ENCODE measurements at places on chromosomes 4 and X.

DNA sequence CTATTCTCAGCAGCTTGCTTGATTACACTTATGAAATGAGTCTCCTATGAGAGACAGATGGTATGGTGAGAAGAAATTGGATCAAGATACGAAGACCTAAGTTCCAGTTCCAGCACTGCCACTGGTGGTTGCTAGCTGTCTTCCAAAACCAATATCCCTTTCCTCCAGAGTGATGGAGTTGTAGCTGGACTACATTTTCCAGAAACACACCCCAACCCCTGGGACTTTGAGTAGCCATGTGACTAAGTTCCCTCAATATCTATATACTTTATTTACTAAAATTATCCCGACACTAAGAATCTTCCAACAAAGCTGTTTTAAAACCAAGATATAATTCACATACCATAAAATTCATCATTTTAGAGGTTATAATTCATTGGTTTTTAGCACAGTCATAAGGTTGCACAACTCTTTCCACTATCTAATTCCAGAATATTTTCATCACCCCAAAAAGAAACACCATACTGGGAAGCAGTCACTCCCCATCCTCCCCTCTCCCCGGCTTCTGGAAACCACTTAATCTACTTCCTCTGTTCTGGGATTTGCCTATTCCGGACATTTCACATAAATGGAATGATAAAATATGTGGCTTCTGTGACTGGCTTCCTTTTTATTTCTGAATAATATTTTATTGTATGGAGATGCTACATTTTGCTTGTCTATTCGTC is 118.0 kb downstream of the MANBA start:
- DNase-seq = no peak

GRCh38 chr4:78441756-78442155 is 109.8 kb upstream of the ANXA3 start:
- DNase-seq = no peak

DNA sequence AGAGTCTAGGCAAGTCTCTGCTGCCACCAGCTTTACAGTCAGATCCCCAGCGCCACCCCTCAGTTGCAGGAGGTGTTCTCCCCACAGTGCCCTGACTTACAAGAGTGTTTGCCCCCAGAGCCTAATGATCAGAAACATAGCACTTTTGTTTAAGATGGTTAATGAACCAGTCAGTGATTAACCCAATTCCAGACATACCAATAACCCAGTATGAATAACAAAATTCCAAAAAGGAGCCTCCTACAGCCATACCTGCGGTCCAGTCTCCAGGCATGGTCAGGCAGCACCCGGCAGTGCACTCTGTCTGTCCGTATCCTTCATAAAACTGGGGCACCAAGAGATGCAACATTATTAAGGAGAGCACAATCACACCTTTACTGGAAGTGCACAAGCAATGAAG is 30.7 kb upstream of the CENPU start:
- DNase-seq = no peak

DNA sequence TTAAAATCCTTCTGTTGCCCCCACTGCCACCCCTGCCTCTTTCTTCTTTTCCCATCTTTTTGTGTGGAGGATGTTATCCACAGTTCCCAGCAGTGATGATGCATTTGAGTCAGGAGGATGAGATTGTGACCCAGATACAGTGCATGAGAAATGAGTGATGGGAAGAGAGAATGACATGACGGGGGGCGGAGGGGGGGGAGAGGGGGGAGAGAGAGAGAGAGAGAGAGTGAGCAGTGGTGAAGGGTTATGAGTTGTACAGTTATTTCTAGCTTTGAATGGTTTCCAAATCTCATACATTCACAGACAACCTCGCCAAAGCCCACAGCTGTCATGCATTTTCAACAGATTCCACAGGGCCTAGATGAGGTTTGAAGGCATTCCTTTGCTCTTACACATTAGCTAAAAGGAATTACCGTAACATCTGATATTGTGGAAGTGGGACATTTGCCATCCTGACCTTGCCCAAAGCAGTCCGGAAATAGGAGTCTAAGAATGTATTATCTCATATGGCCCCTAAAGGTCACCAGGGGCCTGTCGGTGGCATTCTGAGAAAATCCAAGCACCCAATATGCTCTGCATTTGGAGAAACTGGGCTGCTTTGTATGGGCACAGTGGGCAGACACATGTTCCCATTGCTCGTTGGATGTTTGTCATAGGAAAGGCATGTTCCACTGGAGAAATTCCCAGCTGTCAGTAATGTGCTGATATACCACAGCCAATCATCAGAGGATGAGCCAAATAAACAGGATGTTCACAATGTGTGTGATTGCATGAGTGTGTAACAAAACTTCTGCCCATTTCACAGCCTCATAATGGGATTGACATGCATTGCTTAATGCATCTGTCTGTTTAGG is 435.8 kb downstream of the SPRY1 start:
- peak; percentile 78 for DNase-seq

GRCh38 chrX:119419146-119419545 is 20.0 kb downstream of the SLC25A43 start:
- DNase-seq = no peak

Measured in islet precursor cell (in vitro differentiated cells).